NCI-H1048 (cell line): ENCODE measurements at places on chromosomes 2 and 18.

DNA sequence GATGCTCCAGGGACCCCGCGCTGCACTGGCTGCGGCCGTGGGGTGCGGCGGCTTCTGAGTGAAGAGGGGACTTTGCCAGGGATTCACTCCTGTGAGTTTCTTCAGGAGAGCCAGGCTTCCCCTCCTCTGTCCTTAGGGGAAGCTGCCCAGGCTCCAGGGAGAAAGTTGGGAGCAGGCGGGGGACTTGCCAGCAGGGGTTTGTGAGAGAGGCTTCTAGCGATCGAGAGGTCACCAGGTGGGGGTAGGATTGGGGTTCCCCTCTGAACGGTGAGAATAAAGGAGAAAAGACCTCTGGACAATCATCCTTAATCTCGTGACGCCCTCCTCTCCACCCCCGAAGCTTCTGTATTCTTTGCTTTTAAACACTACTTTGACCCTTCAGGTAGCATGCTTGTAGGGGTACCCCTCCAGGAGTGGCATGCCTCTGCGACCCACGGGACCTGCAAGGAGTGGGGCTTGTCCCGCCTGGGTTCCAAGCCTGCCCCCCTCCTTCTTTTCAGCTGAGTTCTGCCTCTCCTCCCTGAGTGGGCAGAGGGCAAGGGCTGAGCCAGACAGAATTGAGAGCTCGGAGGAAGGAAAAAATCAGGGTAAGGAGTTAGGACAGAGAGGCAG lies 601 bp downstream of the PROKR1 start:
- no peak for DNase-seq

DNA sequence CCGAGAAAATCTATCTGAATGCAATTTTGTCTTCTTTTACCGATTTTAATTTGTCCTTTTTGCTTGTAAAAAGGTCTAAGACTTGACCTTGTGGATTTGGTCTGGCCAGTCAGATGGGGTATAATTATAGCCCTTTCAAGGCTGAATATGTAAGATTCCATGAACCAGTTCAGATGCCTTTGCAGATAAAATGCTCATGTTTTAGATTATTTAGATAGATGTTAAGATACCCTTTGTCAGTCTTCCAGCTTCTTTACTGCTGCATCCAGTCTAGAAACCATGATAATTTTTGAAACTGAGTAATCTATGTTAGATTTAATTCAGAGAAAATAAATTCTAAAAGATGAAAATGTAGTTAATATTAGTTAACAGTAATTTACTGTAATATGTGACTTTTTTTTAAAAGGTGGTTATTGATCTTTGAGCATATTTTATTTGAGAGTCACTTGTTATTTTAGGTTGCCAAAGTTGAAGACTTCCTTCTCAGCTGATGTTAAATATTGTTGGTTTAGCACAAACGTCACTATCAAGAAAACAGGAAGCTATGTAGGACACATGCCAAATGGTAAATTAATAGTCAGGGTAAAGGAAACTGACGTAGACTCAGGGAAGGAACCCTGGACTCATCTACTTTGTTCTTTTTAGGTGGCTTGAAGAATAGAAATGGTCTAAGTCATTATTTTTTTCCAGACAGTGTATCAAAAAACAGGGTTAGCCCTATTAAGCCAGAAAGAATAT lies 29.8 kb downstream of the BABAM2 start:
- no peak for DNase-seq

GRCh38 chr2:216619411-216620393 lies 13.5 kb upstream of the IGFBP2 start:
- no peak for DNase-seq

DNA sequence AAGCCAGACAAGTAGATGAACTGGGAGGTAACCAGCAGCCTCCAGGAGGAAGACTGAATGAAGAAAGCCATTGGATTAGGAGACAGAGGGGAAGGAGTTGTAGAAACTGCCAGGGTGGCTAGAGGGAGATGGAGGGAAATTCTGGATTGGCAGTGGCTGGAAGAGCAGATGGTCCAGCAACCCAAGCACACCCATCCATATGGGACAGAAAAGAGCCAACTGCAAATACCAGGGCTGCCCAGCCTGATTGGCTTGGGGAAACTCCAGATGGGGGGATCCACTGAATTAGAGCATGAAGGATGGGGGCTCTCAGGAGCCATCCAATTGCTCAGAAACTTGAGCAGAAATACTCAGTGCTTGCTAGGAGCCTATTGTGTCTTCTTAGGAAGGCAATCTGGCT lies 173.5 kb upstream of the EPB41L3 start:
- no peak for DNase-seq

DNA sequence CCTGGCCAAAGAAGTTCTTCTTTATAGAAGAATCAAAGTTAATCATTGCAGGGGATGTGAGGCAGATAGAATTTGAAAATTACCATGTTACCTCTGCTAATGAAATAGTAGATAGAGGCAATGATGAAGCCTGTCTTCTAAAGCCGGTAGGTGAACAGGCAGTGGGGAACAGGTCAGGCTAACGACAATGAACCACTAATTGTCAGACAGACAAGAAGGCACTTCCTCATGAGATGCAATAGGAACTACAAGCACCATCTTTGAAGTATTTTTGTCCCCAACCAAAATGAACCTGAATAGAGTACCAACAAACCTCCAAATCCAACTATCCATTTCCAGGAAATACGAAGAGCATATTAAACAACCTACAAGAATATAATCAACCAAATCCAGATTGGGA lies 41.6 kb upstream of the RAB31 start:
- no peak for DNase-seq

- no peak for DNase-seq
Observed at GRCh38 chr2:178990533-178991241, 59.2 kb downstream of the CCDC141 start.

- no peak for DNase-seq
Observed at GRCh38 chr2:7060631-7061449, 143.6 kb downstream of the RNF144A start.

DNA sequence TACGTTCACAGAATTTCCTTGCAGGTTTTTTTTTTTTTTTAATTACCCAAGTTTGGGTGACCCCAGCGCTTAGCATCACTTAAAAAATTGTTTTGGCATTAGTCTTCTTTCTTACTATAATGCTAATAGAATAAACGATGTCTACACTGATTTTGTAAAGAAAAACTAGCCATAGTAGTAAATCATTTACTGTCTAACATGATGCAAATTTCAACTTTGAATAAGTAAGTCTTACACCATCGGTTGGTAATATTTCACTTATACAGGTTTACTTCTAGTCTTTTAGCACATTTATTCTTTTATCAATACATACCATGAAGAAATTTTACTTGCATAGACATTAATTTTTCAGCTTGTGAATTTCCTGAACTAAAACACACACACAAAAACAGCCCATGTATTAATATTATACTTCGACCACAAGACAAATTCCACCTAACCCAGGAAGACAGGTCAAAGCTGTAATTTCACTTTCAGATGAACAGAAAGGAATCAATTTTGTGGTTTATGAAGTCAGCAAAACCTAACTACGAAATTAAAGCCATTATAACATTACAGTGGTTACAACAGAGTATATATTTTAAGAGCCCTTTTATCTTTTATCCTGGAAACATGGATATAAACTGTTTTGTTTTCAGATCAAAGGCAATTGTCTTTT lies 1.9 kb downstream of the YES1 start:
- no peak for DNase-seq

DNA sequence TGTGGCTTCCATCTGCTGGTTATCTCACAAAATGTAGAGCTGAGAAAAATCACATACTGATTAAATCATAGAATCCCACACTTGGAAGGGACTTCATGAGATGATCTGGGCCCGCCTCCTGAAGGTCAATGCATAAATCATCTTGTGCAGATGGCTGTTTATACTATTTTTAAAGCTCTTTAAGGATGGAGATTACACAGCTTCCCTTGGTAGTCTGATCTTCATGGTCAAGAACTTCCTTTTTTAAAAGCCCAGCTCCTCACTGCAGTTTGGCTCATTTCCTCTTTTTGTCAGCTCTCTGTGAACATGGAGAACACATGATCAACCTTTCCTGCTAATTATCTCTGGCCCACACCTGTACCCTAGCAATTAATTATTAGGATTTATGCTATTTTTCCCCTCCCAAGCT lies 25.9 kb downstream of the GCG start:
- no peak for DNase-seq

GRCh38 chr2:9069543-9069942 lies 66.1 kb upstream of the MBOAT2 start:
- no peak for DNase-seq

GRCh38 chr18:4842751-4843150 lies 354.3 kb downstream of the AKAIN1 start:
- no peak for DNase-seq

GRCh38 chr2:101821828-101822458 lies 124.4 kb downstream of the MAP4K4 start:
- DNase-seq, result no peak

GRCh38 chr2:29110916-29111535 lies 4.2 kb upstream of the CLIP4 start:
- no peak for DNase-seq

DNA sequence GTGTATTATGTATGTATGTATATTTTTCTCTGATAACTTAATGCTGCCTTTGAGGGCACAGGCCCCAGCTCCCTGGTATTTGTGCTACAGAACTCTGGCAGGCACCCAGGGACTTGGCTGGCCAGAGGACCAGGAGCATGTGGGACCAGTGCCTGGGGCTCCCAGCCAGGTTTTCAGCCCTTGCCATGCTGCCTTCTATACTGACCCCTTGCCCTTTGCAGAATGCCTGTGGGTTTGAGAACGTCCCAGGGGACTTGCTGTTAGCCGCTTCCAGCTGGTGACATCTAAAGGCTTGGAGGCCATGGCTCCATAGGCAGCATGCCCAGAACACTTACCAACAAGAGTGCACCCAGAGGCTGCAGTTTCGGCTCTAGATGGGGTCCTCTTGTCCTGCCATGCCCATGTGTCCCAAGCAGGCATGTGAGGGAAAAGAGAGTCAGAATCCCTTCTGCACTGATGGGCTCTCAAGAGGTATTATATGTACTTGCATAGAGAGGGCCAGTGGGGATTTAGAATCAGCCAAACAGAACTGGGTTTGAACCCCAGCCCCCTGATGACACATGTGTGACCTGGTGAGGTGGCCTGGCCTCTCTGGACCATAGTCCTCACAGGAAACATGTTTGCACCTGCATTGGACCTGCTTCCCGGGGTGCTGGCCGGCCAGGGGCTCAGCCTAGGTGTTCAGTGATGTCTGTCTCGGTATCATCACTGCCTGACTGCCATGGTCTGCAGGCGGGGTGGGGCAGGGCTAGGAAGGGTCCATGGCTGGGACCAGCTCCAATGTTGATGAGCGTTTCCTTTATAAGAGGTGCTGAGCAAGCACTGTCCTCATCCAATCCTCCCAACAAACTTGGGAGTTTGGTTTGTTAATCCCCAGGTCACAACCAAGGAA lies 119.2 kb upstream of the FHL2 start:
- DNase-seq, result no peak

GRCh38 chr2:218536804-218537494 lies 31.2 kb downstream of the USP37 start:
- DNase-seq, result no peak

DNA sequence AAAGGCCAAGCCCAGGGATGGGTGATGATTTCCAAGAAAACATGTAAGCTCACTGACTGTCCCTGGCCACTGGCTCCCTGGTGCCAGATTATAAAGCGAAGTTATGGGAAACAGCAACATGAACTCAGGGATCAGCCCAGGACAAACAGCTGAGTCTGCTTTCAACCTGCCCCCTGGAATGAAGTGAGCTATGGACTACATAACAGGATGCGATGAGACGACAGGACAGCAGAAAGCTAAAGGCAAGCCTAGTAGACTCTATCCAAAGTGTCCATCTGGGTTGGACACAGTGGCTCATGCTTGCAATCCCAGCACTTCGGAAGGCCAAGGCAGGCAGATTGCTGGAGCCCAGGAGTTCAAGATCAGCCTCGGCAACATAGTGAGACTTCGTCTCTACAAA lies 16.6 kb upstream of the KCMF1 start:
- DNase-seq, result no peak

DNA sequence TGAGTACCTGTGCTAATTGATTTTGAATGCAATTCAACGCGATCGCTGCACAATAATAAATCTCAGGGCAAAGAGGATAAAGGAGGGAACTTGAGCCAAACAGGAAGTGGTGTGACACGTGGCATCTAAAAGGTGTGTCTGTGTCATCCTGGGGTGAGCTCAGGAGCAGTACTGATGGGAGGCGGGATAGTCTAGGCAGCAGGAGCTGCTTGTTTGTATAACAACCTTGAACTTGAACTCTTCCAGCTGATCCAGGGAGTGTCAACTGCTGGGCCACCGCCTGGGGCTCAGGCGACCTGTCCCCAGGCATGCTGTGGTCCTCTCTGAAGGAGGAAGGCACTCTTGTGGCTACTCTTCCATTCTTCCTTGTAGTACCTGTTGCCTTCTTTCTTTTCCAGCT lies 61.2 kb downstream of the BOD1L2 start:
- DNase-seq, result no peak

GRCh38 chr18:3418083-3418482 lies 31.9 kb upstream of the TGIF1 start:
- DNase-seq, result no peak

DNA sequence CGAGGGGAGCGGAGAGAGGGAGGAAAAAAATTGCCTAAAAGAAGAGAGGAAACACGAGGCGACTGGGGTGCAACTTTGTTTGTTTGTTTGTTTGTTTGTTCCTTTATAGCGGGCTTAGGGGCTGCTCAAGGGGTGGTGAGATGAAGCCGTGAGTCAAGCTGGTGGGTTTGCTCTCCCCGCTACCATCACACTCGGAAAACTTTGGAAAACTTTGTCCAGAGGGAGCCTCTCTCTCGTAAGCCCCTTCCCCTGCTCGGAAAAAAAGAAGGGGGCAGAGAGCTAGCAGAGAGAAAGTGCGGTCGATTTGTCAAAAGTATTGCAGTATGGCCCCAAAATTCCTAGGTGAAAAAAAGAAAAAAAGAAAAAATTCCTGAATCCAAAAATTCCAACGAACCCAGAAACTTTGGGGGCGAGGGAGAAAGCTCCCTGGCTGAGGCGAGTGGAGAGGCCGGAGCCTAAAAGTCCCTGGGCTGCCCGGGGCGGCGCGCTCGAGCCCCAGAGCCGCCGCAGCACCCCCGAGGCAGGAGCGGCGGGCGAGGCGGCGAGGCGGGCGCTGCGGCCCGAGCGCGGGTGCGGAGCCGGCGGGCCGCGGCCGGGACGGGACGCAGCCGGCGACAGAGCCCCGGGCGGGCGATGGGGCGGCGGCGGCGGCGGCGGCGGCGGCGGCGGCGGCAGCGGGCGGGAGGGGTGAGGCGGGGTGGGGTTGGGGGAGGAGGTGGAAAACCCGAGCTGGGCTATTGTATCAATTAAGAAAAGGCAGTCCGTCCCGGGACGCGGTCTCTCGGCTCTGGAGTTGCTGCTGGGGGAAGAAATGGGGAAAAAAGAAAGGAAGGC lies 558 bp upstream of the CYP26B1 start:
- no peak for DNase-seq

- peak; percentile 51 for DNase-seq
Observed at GRCh38 chr2:121489284-121489683, 41.4 kb upstream of the RNU4ATAC start.

GRCh38 chr2:204112084-204112770 lies 175.7 kb downstream of the ICOS start:
- no peak for DNase-seq
